ENCODE measurements at places on chromosomes 12 and 14.

DNA sequence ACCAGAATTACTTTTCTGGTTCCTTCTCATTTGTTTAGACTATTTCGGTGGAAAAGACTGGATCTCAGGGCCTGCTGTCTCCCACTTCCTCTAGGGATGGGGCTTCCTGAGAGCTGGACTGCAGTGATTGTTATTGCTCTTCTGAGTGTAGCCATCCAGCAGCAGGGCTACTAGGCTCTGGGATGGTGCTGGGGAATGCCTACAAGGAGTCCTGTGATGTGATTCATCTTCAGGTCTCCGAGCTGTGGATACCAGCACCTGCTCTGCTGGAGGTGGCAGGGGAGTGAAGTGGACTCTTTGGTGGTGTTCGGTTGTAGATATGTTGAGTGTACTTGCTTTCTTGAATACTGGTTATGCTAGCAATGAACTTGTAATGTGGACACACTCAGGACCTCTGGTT, 42.7 kb downstream of the AEBP2 start:
- no peak for DNase-seq

DNA sequence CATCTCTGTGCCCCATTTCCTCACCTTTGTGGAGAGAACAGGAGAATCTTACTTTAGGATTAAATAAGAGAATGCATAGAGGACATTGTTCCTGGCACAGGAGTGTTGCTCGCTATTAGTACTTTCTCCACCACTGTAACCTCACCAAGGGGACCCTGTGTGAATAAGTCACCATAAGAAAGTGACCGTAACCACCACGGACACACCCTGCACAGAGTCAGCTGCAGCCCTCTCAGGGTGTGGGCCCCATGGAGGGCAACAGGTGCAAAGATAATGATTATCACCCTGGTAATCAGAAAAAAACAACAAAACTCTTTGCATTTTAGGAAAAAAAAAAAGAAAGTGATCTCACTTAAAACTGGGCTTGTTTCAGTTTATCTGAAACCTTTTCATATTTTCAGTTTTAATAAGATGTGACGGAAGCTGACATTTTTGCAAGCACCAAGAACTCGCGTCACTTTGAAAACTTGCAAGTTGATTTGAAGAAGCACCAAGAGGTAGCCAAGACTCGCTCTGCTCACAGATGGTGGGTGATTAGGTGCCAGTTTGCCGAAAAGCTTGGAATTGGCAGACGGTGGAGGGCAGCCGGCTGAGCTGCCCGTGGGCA, 87.0 kb upstream of the VRK1 start:
- DNase-seq: no peak

GRCh38 chr12:127240249-127240929, 1026.6 kb upstream of the TMEM132C start:
- no peak for DNase-seq

- DNase-seq: no peak
Measured at GRCh38 chr12:83335748-83336147, 649.0 kb downstream of the TMTC2 start.

DNA sequence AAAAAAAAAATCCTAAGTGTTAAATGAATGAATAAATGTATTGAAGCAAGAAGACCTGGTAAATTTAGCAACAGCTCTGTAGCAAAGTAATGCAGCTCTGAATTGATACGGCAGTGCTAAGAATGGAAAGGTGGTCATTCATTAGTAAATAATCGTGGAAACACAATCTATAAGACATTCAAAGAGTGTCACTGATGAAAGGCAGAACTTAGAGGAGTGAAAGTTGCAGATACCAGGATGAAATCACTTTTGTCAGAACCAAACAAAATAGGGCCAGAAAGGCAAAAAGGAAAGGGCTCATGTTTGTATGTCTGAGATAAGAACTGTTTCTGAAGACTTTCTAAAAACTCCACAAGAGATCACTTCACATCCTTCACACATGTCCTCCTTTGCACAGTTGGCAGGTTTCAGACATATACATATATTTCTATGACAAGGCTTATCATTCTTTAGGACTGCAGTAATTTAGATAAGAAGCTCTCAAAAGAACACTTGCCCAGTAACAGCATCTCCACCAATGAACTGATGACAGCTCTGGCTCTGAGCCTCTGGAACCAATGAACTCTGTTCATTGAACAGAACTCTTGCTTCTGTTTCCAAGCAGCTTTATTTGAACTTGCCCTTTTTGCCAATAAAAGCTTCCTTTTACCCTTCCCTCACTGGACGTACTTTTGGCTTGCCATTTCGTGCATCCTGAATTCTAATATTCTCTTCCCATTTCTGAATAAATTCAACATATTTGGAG, 4.2 kb upstream of the LRR1 start:
- DNase-seq: no peak

DNA sequence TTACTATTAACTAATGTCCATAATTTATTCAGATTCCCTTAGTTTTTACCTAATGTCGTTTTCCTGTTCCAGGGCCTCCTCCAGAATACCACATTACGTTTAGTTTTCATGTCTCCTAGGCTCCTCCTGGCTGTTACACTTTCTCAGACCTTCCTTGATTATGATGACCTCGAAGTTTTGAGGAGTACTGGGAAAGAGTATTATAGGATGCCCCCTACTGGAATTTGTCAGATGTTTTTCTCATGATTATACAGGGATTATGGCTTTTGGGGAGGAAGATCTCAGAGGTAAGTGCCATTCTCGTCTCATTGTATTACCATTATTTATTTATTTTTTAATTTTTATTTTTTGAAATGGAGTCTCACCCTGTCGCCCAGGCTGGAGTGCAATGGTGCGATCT, 17.7 kb upstream of the C1S start:
- DNase-seq: peak; percentile 19

DNA sequence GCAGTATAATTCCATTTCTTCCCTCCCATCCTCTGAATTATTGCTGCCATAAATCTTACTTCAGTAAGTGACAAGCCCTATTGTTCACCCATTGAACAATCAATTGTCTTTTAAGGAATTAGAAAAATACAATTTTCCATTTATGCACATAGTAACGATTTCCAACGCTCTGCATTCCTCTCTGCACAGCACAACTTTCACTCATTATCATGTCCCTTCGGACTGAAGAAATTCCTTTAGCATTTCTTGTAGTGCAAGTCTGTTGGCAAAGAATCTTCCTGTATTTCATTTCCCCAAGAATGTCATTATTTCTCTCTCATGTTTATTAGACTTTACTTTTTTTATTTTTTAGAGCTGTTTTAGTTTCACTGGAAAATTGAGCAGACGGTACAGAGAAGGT, 252.1 kb upstream of the RTL1 start:
- DNase-seq: no peak

GRCh38 chr12:39824505-39825212, 205.1 kb upstream of the ABCD2 start:
- no peak for DNase-seq

GRCh38 chr14:93207468-93208308, 632 bp downstream of the UBR7 start:
- peak; percentile 10 for DNase-seq

DNA sequence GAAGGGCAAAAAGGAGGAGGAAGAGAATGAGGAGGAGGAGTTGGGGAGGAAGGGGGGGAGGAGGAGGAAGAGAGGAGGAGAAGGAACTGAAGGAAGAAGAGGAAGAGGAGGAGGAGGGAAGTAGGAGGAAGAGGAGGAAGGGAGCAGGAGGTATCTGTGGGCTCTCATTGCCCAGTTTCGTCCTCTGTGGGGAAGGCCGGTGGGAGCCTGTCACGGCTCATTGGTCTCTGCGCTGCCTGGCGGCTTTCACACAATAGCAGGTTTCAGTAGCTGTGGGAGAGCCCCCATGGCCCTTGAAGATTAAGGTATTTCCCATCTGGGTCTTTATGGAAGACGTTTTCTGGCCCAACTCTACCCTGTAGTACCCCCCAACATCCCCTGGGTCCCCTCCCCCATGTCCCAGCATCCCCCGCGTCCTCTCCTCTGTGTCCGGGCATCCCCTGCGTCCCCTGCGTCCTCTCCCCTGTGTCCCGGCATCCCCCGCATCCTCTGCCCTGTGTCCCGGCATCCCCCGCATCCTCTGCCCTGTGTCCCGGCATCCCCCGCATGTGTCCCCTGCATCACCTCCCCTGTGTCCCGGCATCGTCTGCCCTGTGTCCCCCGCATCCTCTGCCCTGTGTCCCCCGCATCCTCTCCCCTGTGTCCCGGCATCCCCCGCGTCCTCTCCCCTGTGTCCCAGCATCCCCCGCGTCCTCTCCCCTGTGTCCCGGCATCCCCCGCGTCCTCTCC, 278.2 kb upstream of the SFSWAP start:
- DNase-seq: no peak

DNA sequence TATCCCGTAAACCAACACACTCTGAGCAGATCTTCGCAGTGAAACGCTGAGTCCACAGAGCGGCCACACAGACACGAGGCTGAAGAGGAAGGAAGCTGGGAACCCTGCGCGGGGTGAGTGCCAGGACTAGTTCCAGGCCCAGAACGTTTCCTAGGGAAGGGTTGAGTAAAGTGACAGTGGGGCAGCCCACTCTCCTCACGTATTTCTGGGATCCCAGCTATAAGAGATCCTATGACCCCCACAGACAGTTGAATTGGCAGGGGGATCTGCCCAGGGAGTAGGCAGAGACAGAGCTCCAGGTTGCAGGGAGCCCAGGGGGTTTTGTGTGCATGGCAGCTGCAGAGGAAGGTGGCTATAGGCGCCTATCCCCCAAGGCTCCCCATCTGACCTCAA, 51.1 kb downstream of the GTF2A1 start:
- DNase-seq: no peak

- no peak for DNase-seq
Measured at GRCh38 chr12:49968471-49968870, 4.3 kb upstream of the AQP6 start.

DNA sequence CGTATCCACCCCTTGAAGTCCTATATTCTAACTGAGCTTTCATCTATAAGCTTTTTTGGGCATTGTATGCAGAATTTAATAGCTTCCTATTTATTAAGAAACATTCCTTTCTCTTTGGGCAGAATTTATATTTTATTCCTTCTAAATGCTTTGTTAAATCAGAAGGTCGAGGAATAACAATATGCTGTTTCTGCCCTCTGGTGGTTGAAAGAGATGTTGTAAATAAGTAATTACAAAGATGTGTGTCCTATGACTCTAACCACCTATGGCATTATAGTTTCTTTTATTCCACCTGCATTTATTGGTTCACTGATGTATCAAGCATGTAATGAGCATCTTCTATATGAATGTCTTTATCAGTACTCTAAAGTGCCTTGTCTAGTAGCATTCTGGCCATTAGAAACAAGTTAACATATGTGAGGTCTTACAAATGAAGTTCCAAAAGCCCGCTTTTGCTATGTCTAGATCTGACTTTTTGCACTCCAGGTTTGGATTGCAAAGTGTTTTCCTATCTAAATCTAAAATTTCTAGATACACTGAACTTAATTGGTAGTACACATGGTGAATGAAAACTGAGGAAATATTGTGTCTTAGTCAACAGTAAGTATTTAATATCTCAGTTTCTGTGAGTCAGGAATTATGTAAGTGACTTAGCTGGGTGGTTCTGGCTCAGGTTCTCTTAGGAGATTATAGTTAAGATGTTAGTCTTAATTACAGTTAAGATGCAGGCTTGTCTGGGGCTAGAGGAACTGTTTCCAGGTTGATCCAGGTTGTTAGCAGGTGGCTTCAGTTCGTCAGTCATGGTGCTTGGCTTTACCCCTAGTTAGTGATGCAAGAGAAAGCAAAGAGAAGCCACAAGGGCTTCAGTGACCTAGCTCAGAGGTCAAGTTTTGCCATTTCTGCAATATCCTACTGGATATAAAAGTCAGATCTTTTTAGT, 57.5 kb downstream of the PLEKHA5 start:
- DNase-seq: peak; percentile 25

DNA sequence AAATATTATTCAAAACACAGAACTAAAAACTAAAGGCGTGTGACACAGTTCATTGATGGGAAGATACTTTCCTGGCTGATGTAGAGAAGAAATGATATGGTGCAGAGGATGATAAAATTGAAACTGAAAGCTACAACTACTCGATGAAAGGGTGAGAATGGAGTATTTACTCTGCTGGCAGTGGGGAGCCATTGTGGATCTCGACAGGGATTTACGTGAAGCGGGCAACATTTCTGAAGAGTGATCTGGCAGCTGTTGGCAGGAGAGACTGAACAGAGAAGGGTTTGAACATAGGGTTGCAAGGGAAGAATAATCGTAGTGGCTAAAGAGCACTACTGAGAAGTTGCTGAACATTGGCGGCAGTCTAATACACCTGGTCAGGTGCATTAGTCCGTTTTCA, 464.9 kb downstream of the PDZRN4 start:
- DNase-seq: no peak

DNA sequence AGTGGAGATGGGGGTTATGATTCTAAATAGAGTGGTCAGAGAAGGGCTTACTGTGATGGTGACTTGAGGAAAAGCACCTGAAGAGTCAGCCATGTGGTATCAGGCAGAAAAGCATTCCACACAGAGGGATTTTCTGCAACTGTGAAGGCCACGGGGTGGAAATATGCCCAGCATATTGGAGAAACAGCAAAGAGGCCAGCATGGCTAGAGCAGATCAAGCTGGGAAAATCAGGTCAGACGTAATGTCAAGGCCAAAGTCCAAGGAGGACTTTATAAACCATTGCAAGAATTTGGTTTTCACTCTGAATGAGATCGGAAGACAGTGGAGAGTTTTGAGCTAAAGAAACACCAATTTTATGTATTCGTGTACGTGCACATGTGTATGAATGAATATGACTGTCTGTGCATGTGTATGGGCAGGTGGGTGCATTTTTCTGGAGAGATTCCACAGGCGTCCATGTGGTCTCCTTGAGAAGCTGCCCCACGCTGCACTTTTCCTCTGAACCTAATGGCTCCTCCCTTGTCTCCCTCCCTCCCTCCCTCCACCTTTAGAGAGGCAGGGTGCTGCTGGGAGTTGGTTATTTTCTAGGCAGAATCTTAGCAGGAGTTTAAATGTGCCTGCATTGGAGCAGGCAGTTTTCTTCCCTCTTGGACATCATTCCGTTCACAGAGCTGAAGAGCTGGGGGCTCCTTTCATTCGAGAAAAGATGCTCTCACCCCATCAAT, 97.4 kb upstream of the PPP4R3A start:
- DNase-seq: no peak

DNA sequence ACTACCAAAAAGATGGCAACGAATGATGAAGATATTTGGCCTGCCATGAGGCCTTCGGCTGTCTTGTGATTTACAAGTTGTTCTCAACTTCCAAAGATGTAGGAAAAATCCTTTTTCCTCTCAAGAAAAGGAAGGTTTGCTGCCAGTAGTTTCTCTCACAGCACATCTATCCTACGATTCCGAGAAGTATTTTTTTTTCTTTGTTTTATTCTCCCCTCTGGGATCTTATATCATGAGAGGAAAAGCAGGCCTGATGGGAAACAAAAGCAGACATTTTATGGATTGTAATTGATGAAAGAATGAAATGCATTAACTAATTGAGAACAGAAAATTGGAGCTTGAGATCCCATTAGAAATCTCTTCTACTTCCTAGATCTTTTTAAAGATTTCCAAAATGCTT, 1197.9 kb upstream of the SEL1L start:
- DNase-seq: no peak

- no peak for DNase-seq
Measured at GRCh38 chr12:115709540-115710011, 567.9 kb downstream of the MED13L start.

- peak; percentile 48 for DNase-seq
Measured at GRCh38 chr14:60064491-60065072, 27.1 kb upstream of the PCNX4 start.

All from CD4-positive, alpha-beta T cell treated with Interleukin-2 at 100 ng/mL for 4 hours (primary cell).